ENCODE measurements at places on chromosomes 2 and 18. TPM values are rescaled to one million over a fixed set of nuclear protein-coding genes. Genes with fewer than 3 reads are reported as not detected.

LRRTM4 gene
- not detected for total RNA-seq

PLB1 gene
- 2.6 TPM for total RNA-seq

CRYBA2 gene
- not detected for total RNA-seq

SLC9A4 gene
- total RNA-seq: 0.42 TPM

CLEC4F gene
- total RNA-seq: 0.15 TPM

SLC8A1 gene
- 45.0 TPM for total RNA-seq

ASB18 gene
- total RNA-seq: not detected

LIMS3 gene
- not detected for total RNA-seq

MAB21L4 gene
- total RNA-seq: 440 TPM

INHA gene
- not detected for total RNA-seq

UGT1A4 gene
- total RNA-seq: 1.1 TPM

SLC9A2 gene
- total RNA-seq: not detected

DNER gene
- 1.1 TPM for total RNA-seq

CYBRD1 gene
- total RNA-seq: 12.3 TPM

TXNL1 gene
- total RNA-seq: 60.9 TPM

DSG4 gene
- not detected for total RNA-seq

DNA sequence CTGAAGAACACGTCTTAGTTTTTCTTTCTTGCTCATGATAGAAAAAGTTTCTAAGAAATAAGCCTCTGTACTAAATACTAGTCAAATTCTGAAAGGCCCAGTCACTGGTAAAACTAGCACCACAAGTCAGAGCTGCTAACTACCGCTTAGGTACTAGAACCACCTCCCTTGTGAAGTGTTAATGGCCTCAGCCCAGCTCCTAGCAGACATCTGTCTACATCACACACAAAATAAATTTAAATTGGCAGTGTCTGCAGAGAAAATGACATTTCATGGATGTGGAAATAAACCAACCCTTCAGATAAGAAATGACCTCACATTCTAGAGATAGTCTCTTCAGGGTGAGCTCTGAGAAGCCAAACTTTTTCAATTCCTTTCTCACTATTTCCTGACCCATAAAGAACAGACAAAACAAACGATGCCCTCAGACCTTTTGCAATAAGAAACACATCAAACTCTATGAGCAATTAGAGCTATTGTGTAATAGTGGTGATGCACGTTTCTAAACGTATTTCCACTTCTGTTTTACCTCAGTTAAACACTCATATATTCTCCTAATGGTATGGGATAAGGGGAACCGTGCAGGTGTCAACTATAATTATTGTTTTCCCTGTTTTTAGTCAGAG, 70.3 kb upstream of the DSG1 start:
- peak overlapping the region; percentile 83 for H3K27ac ChIP-seq
- no peak for DNase-seq
- no peaks in the 10 kb centered on the region for H3K4me1 ChIP-seq
- H3K4me3 ChIP-seq: no peak overlapping the region
- no peaks in the 10 kb centered on the region for H3K36me3 ChIP-seq

- H3K27ac ChIP-seq: no peak within 1 kb of the TSS
- H3K4me3 ChIP-seq: peak within 1 kb of the TSS; percentile 14
- peaks cover 40% of the 10 kb centered on the region for H3K27me3 ChIP-seq
- DNase-seq: no peak
- H3K4me1 ChIP-seq: peaks cover 27% of the 10 kb centered on the region
These were observed at the start of gene DPYSL5 for GRCh38 chr2:26847655-26848335. DPYSL5 (plus strand) TSS chr2:26848132; CDS start chr2:26898500, 50,368 bp downstream.

GRCh38 chr2:205763708-205764211, 81.5 kb downstream of the NRP2 start:
- H3K36me3 ChIP-seq: no peaks in the 10 kb centered on the region
- no peak overlapping the region for H3K4me3 ChIP-seq
- H3K4me1 ChIP-seq: peaks cover 14% of the 10 kb centered on the region
- no peak overlapping the region for H3K27ac ChIP-seq
- DNase-seq: no peak

GRCh38 chr18:33578518-33579348, 714 bp downstream of the ASXL3 start:
- DNase-seq: no peak
- peaks cover 5% of the 10 kb centered on the region for H3K4me1 ChIP-seq
- H3K27me3 ChIP-seq: no peaks in the 10 kb centered on the region

- no peak for DNase-seq
- no peak overlapping the region for H3K4me3 ChIP-seq
- H3K27me3 ChIP-seq: no peaks in the 10 kb centered on the region
These were observed 209.6 kb downstream of the SLC8A1 start for GRCh38 chr2:40242315-40242714.

- no peaks in the 10 kb centered on the region for H3K27me3 ChIP-seq
- H3K27ac ChIP-seq: no peak overlapping the region
- H3K4me1 ChIP-seq: no peaks in the 10 kb centered on the region
- H3K4me3 ChIP-seq: no peak overlapping the region
- no peaks in the 10 kb centered on the region for H3K36me3 ChIP-seq
- no peak for DNase-seq
These were observed 64.5 kb downstream of the ROCK1 start for GRCh38 chr18:21047126-21047525.

DNA sequence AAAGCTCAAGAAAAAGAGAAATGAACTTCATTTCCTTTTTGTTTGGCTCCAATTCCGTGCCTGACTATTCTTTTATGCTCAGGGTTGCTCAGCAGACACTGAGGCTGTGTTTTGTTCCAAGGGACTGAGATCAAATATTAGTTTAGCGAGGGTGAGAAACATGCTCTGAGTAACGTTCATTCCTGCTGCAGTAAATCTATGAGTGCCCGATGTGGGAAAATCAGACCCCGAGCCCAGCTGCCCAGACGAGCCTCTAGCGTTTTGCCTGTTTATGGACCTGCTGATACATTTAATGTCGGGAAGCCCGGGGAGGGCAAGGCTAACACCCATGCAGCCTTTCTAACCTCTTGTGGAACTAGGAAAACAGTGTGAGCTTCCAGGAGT, 119.2 kb downstream of the VAPA start:
- no peak for DNase-seq
- no peaks in the 10 kb centered on the region for H3K36me3 ChIP-seq
- no peaks in the 10 kb centered on the region for H3K27me3 ChIP-seq
- peak overlapping the region; percentile 19 for H3K27ac ChIP-seq
- peaks cover 7% of the 10 kb centered on the region for H3K4me1 ChIP-seq

- no peak overlapping the region for H3K27ac ChIP-seq
- no peaks in the 10 kb centered on the region for H3K27me3 ChIP-seq
- H3K4me1 ChIP-seq: peaks cover 12% of the 10 kb centered on the region
- H3K4me3 ChIP-seq: no peak overlapping the region
- no peaks in the 10 kb centered on the region for H3K36me3 ChIP-seq
These were observed 172.8 kb downstream of the VAPA start for GRCh38 chr18:10086458-10087210.

GRCh38 chr18:59861009-59861408, 38.8 kb upstream of the PMAIP1 start:
- H3K4me1 ChIP-seq: peaks cover 41% of the 10 kb centered on the region
- H3K27ac ChIP-seq: no peak overlapping the region
- H3K36me3 ChIP-seq: no peaks in the 10 kb centered on the region
- no peaks in the 10 kb centered on the region for H3K27me3 ChIP-seq
- no peak for DNase-seq

- no peak overlapping the region for H3K4me3 ChIP-seq
- H3K36me3 ChIP-seq: no peaks in the 10 kb centered on the region
- H3K27me3 ChIP-seq: no peaks in the 10 kb centered on the region
- H3K27ac ChIP-seq: no peak overlapping the region
- H3K4me1 ChIP-seq: peaks cover 4% of the 10 kb centered on the region
These were observed 58.6 kb upstream of the OSR1 start for GRCh38 chr2:19416784-19417684.

- no peak overlapping the region for H3K4me3 ChIP-seq
- no peaks in the 10 kb centered on the region for H3K36me3 ChIP-seq
- DNase-seq: no peak
- no peaks in the 10 kb centered on the region for H3K27me3 ChIP-seq
These were observed 40.5 kb upstream of the POLE4 start for GRCh38 chr2:74917702-74918619.

- peak; percentile 52 for DNase-seq
- H3K36me3 ChIP-seq: peaks cover 8% of the 10 kb centered on the region
- peaks cover 12% of the 10 kb centered on the region for H3K4me1 ChIP-seq
- H3K27ac ChIP-seq: peak overlapping the region; percentile 90
These were observed 26.8 kb downstream of the THAP4 start for GRCh38 chr2:241609859-241610793.

DNA sequence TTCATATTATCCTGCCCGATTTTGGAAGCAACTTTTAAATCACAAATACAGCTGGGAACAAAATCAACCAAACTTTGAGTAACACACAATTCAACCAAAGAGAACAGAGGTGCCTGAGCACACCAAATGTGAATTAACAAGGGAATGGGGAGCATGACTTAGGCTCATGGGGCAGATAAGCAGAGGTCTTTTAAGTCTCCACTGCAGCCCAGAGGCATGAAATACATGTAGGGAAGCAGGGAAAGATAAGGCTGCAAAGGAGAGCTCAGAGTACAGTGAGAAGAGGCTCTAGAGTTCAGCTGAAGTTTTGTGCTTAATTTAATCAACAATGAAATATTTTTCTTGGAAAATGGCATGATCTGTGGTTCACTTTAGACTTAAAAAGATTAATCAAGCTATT, 49.0 kb downstream of the CYTIP start:
- H3K27me3 ChIP-seq: no peaks in the 10 kb centered on the region
- DNase-seq: no peak
- H3K36me3 ChIP-seq: no peaks in the 10 kb centered on the region
- no peaks in the 10 kb centered on the region for H3K4me1 ChIP-seq
- H3K4me3 ChIP-seq: no peak overlapping the region

DNA sequence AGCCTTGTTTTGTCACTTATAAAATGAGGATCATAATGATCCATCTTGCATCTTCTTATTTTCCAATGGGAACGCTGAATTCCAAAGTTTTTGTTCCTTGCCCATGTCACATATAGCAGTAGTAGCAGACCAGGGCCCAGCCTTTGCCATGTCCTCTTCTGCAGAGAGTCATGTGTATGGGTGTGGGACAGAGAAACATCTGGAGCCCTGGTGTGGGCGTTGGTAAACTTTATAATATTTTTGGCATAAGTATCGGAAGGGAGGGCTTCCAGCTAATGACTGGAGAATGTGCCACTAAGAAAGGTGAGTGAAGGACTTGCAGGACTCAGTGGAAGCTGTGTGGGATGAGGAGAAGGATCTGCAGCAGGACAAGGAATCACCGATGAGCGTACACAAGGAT, 157.2 kb downstream of the NCKAP5 start:
- H3K4me3 ChIP-seq: no peak overlapping the region
- no peaks in the 10 kb centered on the region for H3K36me3 ChIP-seq
- H3K4me1 ChIP-seq: peaks cover 17% of the 10 kb centered on the region
- DNase-seq: no peak
- no peak overlapping the region for H3K27ac ChIP-seq

DNA sequence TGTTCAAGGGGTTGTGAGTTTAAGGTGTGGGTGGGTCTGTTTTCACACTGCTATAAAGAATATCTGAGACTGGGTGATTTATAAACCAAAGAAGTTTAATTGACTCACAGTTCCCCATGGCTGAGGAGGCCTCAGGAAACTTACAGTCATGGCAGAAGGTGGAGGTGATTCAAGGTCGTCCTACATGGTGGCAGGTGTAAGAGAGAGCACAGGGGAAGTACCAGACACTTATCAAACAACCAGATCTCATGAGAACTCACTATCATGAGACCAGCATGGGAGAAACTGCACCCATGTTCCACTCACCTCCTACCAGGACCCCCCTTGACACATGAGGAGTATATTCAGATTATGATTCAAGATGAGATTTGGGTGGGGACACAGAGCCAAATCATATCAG, 38.0 kb downstream of the RHBDD1 start:
- no peak overlapping the region for H3K4me3 ChIP-seq
- H3K4me1 ChIP-seq: no peaks in the 10 kb centered on the region
- H3K27ac ChIP-seq: no peak overlapping the region
- DNase-seq: no peak
- no peaks in the 10 kb centered on the region for H3K27me3 ChIP-seq

DNA sequence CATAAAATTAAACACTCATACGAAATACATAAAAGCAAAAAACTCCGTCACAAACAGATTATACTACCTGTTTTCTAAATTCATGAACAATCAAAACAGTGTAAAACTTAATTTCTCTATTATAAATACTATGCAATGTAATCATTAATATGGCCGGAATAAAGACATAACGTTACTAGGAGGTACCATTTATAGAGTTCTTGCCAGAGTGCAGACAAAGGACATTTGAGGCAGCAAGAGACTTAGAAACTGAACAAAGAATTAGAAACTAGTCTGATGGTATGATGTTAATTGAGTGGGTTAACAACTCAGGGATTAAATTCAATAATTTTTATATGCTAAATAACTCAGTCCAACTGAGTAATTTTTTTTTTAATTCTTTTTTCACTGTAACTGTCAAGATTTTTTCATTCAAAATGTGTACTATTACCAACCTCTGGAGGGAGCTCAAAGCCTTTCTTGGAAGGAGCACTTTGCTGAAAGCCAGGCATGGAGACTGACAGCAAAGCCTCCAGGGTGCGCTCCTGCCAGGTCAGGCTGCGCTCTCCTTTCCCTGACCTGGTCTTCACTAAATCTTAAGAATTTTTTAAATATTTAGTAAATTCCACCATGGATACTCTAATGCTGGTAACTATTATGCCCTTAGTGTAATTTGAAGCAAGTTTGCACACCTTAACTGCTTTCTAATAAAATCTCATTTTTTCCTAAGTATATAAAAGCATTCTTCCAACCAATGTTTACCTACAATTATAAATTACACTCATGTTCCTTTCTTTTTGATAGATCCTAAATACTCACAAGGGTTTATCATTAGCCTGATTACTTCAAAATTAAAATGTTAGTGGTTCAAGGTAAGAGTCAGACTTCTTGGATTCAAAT, 34.1 kb downstream of the WDR35 start:
- DNase-seq: no peak
- H3K27ac ChIP-seq: no peak overlapping the region
- H3K4me3 ChIP-seq: no peak overlapping the region

GRCh38 chr2:212940816-212941215, 210.6 kb downstream of the IKZF2 start:
- no peak for DNase-seq
- no peaks in the 10 kb centered on the region for H3K27me3 ChIP-seq
- no peak overlapping the region for H3K4me3 ChIP-seq
- peaks cover 13% of the 10 kb centered on the region for H3K4me1 ChIP-seq
- H3K36me3 ChIP-seq: no peaks in the 10 kb centered on the region

DNA sequence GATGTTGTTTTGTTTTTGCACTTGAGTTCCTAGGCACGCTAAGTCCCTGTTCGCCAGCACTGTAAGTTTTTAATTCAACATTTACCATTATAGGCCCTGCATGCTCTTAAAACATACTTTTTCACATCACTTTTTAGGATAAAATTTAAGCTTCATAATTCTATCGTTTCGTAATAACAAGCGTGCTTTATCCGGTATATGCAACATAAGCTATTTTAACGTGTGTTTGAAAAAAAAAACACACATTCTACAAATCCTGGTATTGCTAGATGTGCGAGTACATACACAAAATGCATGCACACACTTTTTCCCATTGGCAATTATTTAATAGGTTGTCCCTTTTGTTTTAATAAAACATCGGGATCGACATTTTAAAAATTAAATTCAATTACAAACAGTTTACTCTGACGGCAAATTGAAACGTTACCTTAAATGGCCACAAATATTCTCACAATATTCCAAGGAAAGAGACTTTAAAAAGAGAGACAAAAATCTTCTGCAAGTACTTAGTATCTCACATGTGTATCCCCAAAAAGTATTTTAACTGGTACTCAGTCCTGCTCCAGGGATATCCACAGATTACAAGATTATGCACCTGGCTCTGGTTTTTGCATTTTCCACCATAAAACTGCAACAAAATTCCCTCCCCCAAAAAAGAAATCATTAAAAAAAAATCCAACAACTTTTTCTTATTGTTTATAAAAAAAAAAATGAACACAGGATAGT, 1.0 kb upstream of the TCF4 start:
- peak overlapping the region; percentile 87 for H3K27ac ChIP-seq
- no peaks in the 10 kb centered on the region for H3K36me3 ChIP-seq
- no peaks in the 10 kb centered on the region for H3K27me3 ChIP-seq
